ENCODE measurements at places on chromosomes 13 and 19. TPM values are rescaled to one million over a fixed set of nuclear protein-coding genes. Genes with fewer than 3 reads are reported as not detected.

Gene KLK14
- 0.99 TPM for total RNA-seq

Gene ZNRF4
- not detected for total RNA-seq

Gene MBD3L3
- not detected for total RNA-seq

DNA sequence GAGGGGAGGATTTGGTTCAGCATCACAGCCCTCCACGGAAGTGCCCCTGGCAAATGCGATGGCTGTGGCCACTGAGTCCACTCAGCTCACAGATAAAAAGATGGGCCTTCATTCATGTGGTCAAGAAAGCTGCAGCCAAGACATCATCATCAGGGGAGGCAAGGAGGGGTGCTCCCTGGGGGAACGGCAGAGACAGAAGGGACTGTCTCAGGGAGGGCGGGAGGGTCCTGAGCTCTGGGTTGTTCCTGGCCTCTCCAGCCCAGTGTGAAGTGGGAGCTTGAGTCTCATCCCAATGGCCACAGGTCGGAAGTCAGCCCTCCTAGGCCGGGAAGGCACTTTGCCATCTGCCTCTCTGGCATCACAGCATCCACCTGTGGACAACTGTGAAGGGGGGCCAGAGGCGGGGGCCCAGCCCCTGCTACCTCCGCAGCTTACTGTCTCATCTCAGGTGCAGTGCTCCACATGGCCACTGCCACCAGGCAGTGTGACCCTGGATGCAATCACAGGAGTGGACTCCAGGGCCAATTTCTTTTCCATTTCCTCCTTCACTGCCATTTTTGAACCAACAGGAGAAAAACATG, 137.8 kb upstream of the SOX1 start:
- H3K27me3 ChIP-seq = peaks cover 55% of the 10 kb centered on the region
- no peak for DNase-seq
- no peaks in the 10 kb centered on the region for H3K36me3 ChIP-seq
- H3K27ac ChIP-seq = no peak overlapping the region
- H3K4me1 ChIP-seq = no peaks in the 10 kb centered on the region

DNA sequence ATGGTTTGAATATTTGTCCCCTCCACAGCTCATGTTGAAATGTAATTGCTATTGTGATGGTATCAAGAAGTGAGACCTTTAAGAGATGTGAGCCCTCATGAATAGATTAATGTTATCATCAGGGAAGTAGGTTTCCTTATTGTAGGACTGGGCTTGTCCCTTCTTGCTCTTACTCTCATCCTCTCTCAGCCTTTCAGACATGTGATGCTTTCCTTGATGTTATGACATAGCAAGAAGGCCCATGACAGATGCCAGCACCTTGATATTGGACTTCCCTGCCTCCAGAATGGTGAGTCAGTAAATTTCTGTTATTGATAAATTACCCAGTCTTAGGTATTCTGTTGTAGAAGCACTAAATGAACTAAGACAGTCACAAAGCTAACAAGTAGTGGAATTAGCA, 5.7 kb upstream of the ZMYM2 start:
- H3K4me1 ChIP-seq = no peaks in the 10 kb centered on the region
- H3K27ac ChIP-seq = no peak overlapping the region
- no peak for DNase-seq
- no peaks in the 10 kb centered on the region for H3K27me3 ChIP-seq
- no peak overlapping the region for H3K4me3 ChIP-seq

DNA sequence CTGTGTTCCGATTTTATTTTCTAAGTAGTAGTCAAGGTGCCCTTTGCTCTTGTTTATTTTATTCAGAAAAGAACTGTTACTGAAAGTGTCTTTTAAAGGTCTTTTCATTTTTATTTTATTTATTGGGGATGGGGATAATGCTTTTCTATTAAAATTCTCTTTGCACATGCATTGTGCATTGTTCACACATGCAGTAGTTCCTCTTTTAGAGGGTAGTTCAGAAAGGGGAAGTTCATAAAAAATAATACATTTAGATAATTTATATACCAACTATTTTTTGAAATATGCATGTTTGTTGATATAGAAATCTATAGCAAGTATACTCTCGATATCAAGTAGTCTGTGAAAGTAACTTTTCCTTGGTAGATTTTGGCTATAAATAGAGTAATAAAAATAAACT, 3.5 kb downstream of the GPC5 start:
- H3K4me3 ChIP-seq = no peak overlapping the region
- peaks cover 76% of the 10 kb centered on the region for H3K27me3 ChIP-seq
- no peak for DNase-seq

- no peaks in the 10 kb centered on the region for H3K27me3 ChIP-seq
- no peaks in the 10 kb centered on the region for H3K4me1 ChIP-seq
- H3K36me3 ChIP-seq = peaks cover 20% of the 10 kb centered on the region
Measured at GRCh38 chr19:32464279-32464678, 58.7 kb downstream of the DPY19L3 start.

DNA sequence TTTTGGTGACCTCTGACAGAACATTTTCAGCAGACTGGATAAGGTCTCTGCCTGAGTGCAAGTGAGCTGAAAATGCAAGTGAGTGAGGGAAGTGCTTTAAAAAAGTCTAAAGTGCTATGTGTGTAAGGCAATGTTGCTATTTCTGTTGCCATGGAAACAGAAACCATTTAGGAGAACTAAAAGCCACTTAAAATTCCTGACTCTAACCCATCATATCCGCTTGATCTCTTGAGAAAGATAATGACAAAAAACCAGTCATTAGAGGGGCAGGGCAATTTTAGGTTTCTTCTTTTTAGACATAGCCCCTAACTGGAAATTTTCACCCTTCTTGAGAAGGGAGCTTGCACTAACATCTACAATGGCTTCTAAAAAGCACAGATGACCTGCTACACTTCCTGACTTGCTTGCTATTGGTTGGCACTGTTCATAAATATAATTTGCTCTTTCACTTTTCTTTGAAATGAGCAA, at the start of gene CYSLTR2:
CYSLTR2 (plus strand) TSS at position 458 of the 468 bp plus-strand sequence. CDS start 52,889 bp downstream, outside the sequence.
- H3K27ac ChIP-seq = peak within 1 kb of the TSS; percentile 85
- H3K4me3 ChIP-seq = peak within 1 kb of the TSS; percentile 54
- no peaks in the 10 kb centered on the region for H3K27me3 ChIP-seq
- H3K4me1 ChIP-seq = peaks cover 53% of the 10 kb centered on the region
- no peaks in the 10 kb centered on the region for H3K36me3 ChIP-seq

DNA sequence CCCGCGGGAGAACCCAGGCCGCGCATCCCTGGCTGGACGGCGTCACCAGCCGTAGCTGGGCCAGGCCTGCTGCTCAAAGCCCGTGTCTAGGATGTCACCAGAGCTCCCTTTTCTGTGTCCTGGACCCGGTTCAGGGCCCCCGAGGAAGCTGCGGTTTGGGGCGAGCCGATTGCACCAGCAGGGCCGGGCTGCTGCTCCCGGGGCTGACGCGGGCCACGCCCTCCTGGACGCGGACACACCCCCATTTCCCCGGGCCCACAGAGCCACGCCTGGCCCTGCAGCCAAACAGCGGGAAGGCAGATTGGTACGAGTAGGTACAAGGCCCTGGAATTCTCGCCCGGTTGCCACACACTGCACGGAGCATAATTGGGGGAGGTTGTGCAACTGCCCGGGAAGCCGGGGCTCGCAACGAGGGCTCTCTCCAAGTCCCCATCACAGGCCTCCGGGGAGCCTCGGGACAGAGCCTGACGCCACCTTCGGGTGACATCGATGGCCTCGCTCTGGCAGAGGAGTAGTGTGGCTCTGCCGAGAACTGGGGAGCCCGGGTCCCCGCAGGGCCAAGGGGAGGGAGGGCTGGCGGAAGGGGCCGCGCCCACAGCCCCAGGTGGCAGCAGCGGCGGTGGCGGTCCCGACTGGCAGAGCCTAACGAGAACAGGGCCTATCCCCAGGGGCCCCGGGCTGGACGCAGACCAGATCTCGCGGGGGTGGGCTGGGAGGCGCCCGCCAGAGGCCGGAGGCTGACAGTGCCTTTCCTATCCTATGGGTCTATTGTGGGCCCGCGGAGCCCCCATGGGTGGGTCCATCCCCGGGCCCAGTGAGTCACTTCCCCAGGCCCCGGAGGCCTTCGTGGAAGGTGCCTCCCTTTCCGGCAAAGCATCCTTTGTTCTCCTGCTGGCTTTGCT, 23.5 kb downstream of the KCTD15 start:
- peak overlapping the region; percentile 70 for H3K4me3 ChIP-seq
- no peaks in the 10 kb centered on the region for H3K36me3 ChIP-seq
- peaks cover 28% of the 10 kb centered on the region for H3K27me3 ChIP-seq
- H3K27ac ChIP-seq = no peak overlapping the region
- no peak for DNase-seq
- H3K4me1 ChIP-seq = peaks cover 11% of the 10 kb centered on the region

GRCh38 chr19:4581666-4582553, 22.4 kb upstream of the SEMA6B start:
- peaks cover 44% of the 10 kb centered on the region for H3K27me3 ChIP-seq
- peaks cover 7% of the 10 kb centered on the region for H3K4me1 ChIP-seq
- no peak for DNase-seq
- H3K4me3 ChIP-seq = peak overlapping the region; percentile 76
- H3K27ac ChIP-seq = no peak overlapping the region

- DNase-seq = no peak
- H3K27ac ChIP-seq = peak overlapping the region; percentile 69
- H3K27me3 ChIP-seq = peaks cover 13% of the 10 kb centered on the region
- no peak overlapping the region for H3K4me3 ChIP-seq
- H3K36me3 ChIP-seq = no peaks in the 10 kb centered on the region
Measured at GRCh38 chr13:111006506-111007031, 91.7 kb upstream of the ANKRD10 start.

Measured in mesothelial cell of epicardium (in vitro differentiated cells).